Activated T-cell treated with anti-CD3 and anti-CD28 coated beads, Interleukin-2, amount 50 U/mL, for 24 hours (primary cell): ENCODE measurements at places on chromosomes 2 and 18.

GRCh38 chr2:229350117-229350805 lies 79.2 kb upstream of the PID1 start:
- no peak for DNase-seq
- no peak overlapping the region for H3K4me3 ChIP-seq
- no peaks in the 10 kb centered on the region for H3K4me1 ChIP-seq
- H3K36me3 ChIP-seq: no peaks in the 10 kb centered on the region

GRCh38 chr2:84450288-84451227 lies 8.5 kb downstream of the SUCLG1 start:
- H3K27me3 ChIP-seq: no peaks in the 10 kb centered on the region
- no peak for DNase-seq
- H3K4me1 ChIP-seq: peaks cover 46% of the 10 kb centered on the region
- peak overlapping the region; percentile 39 for H3K27ac ChIP-seq
- no peak overlapping the region for H3K4me3 ChIP-seq

DNA sequence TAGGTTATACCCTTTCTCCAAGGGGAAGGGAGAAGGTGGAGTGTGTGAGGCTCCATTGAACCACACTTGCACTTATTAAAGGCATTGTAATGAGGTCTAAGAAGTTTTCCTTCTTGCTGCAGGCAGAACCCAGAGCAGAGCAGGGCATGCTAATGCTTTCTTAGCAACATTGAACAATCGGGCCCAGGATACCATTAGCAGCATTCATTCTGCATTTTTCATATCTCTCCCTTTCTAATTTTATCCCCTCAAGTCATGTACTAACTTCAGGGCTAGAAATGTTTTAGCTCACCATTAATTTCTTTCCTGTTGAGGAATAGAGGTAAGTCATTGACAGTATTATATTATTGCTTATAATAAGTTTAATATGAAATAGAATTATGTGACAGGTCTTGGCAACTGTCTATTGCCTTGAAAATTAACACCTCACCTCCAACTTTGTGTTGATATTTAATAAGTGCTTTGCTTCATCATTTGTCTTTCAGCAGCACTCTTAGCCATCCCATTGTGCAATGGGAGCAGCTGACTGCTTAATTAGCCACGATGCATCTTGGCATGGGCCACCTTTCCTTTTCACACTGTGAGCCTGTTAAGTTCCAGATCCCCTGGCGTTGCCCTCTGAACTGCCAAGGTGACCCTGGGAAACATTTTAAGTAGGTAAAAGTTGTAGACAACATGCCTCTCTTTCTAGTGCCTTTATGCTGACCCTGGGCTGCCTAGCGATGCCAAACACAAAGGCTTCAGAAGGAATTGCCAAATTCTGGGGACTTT lies 300.8 kb upstream of the MEX3C start:
- H3K27ac ChIP-seq: no peak overlapping the region
- H3K27me3 ChIP-seq: peaks cover 6% of the 10 kb centered on the region
- no peak overlapping the region for H3K4me3 ChIP-seq
- H3K36me3 ChIP-seq: no peaks in the 10 kb centered on the region
- no peak for DNase-seq
- H3K4me1 ChIP-seq: no peaks in the 10 kb centered on the region

GRCh38 chr2:53998834-53999233 lies 28.0 kb upstream of the PSME4 start:
- H3K4me1 ChIP-seq: peaks cover 9% of the 10 kb centered on the region
- H3K27ac ChIP-seq: no peak overlapping the region
- H3K27me3 ChIP-seq: no peaks in the 10 kb centered on the region
- DNase-seq: no peak

- H3K4me3 ChIP-seq: no peak overlapping the region
- DNase-seq: no peak
- H3K36me3 ChIP-seq: no peaks in the 10 kb centered on the region
- peaks cover 8% of the 10 kb centered on the region for H3K27me3 ChIP-seq
- no peak overlapping the region for H3K27ac ChIP-seq
These were observed 72.8 kb downstream of the SOWAHC start for GRCh38 chr2:109686921-109687320.

DNA sequence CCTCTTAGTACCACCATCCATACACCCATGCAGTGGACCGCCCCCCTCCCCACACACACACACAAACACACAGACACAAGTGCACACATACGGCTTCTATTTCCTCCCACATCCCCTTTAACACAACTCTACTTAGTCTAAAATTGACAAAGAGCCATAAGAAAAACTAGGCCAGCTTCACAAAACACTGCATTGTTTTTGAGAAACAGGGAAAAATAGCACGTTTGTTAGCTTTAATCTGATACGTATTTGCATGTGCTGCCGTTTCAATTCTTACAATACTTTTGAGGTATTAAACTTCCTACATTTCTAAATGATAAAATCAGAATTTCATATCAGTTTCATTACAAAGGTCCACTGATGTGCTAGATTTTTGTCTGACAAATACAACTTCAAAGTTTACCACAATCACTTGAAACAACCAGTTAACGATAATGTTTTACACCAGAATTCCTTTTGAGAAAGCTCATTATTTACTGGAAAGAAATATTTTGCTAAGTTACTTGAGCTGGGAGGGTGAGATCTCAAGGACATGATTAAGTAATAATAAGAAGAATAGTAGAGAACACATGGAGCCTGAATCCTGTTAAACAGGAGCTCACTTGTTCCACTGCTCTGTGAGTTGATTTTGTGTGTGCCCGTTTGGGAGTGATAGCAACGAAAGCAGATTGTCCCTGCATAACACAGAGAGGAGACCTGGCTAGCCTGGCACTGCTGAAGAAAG lies 74.5 kb downstream of the MOGAT1 start:
- no peak overlapping the region for H3K4me3 ChIP-seq
- H3K4me1 ChIP-seq: peaks cover 16% of the 10 kb centered on the region
- no peaks in the 10 kb centered on the region for H3K36me3 ChIP-seq
- peaks cover 10% of the 10 kb centered on the region for H3K27me3 ChIP-seq
- DNase-seq: no peak
- H3K27ac ChIP-seq: peak overlapping the region; percentile 48

GRCh38 chr2:62050456-62051045 lies 145.1 kb downstream of the COMMD1 start:
- H3K27me3 ChIP-seq: no peaks in the 10 kb centered on the region
- no peak for DNase-seq
- H3K36me3 ChIP-seq: no peaks in the 10 kb centered on the region
- no peak overlapping the region for H3K27ac ChIP-seq

DNA sequence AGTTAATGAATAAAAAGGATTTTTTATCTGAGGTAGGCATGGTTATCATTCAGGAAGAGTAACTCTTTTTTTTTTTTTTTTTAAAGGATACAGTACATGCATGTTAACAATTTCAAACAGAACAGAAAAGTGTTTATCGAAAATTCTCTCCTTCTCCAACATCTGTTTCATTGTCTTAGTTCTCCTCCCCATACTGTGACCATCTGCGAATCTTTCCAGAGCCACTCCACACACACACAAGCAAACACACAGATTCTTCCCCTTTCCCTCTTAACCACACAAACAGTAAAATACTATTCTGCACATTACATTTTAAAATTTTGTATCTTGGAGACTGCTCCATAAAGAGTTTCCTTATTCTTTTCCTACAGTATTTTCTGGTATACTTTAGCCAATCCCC lies 38.0 kb downstream of the NPC1 start:
- H3K4me3 ChIP-seq: no peak overlapping the region
- no peak for DNase-seq
- H3K36me3 ChIP-seq: peaks cover 89% of the 10 kb centered on the region
- H3K27ac ChIP-seq: no peak overlapping the region

DNA sequence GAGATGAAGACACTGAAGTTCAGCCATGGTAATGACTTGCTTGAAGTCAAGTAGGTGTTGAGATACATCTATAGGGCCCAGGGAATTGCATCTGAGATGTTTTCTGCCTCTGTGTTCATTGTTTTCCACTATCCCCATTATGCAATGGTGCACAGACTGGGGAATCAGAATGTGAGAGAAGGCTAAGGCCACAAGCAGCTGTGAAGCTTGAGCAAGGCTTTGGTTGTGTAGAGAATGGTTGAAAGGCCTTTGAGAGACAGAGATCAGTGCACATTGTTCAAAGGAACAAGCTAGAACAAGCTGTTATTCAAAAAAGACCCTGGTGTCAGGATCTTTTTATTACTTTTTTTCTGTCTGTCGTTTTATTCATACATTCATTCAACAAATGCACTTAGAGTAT lies 82.3 kb downstream of the MYO1B start:
- no peaks in the 10 kb centered on the region for H3K27me3 ChIP-seq
- H3K4me1 ChIP-seq: peaks cover 6% of the 10 kb centered on the region
- no peak overlapping the region for H3K27ac ChIP-seq
- H3K36me3 ChIP-seq: no peaks in the 10 kb centered on the region

- peak overlapping the region; percentile 99 for H3K27ac ChIP-seq
- no peaks in the 10 kb centered on the region for H3K27me3 ChIP-seq
- peaks cover 78% of the 10 kb centered on the region for H3K36me3 ChIP-seq
- H3K4me3 ChIP-seq: peak overlapping the region; percentile 94
These were observed 668 bp upstream of the ANKRD12 start for GRCh38 chr18:9135912-9136314.

DNA sequence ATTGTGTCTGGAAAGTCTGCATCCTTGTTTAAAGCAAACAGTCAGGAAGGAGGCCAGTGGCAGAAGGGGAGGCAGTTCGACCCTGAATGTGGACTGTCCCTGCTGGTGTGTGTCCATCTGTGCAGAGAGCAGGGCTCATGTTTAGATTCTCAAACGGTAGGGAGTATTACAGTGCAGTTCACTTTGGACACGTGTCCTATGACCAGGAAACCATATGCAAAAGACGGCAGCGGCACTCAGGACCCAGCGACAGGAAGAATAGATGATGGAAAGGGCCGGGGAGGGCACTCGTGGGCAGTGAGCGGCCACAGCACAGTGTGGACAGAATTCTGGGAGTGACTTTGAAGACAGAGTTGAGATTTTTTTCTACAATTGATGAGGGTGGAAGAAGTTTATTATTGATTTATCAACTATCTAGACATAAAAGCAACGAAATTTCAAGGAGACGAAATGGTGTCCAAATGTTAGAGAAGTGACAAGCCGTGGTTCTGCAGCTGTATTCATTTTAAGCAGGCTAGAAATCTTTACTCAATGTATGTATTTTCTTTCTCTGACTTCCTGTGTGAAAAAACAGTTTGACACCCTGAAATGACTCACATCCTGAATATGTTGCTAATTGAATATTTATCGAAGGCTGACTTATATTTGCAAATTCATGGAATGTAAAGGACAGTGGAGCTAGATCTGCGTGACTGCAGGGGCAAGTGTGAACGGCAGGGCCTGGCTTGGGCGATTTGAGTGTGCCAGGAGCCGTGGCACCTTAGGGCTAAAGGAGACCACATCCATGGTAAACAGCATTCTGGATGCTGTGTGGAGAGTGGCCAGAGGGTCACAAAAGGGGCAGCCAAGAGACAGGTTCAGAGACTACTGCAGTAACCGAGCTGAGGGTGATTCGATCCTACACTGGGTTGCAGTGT lies 214.2 kb downstream of the PTGR3 start:
- peaks cover 60% of the 10 kb centered on the region for H3K4me1 ChIP-seq
- H3K27ac ChIP-seq: peak overlapping the region; percentile 89
- peaks cover 13% of the 10 kb centered on the region for H3K36me3 ChIP-seq
- no peaks in the 10 kb centered on the region for H3K27me3 ChIP-seq
- H3K4me3 ChIP-seq: peak overlapping the region; percentile 63

- H3K36me3 ChIP-seq: no peaks in the 10 kb centered on the region
- DNase-seq: no peak
- H3K4me1 ChIP-seq: peaks cover 4% of the 10 kb centered on the region
- no peak overlapping the region for H3K27ac ChIP-seq
- H3K27me3 ChIP-seq: no peaks in the 10 kb centered on the region
These were observed 62.1 kb upstream of the SLC16A14 start for GRCh38 chr2:230130668-230131364.

DNA sequence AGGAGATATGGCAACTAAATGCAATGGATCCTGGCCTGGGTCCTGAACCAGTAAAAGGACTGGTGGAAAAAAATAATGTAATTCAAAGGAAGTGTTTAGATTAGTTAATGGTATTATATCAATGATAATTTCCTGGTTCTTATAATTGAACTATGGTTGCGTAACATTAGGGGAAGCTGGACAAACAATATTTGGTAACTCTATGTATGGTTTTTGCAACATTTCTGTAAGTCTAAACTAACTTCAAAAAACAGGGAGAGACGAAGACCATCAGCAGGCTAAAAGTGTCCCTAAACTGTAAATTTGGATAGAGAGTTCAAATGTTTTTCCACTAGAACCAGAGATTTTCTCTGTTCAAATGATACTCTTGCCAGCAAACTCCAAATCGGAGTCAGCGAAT lies 36.9 kb downstream of the KLF7 start:
- H3K4me3 ChIP-seq: no peak overlapping the region
- H3K27ac ChIP-seq: no peak overlapping the region
- H3K4me1 ChIP-seq: peaks cover 77% of the 10 kb centered on the region
